ENCODE measurements at places on chromosomes 13 and 19.

GRCh38 chr19:18672606-18673337, 10.7 kb upstream of the CRTC1 start:
- DNase-seq: no peak

DNA sequence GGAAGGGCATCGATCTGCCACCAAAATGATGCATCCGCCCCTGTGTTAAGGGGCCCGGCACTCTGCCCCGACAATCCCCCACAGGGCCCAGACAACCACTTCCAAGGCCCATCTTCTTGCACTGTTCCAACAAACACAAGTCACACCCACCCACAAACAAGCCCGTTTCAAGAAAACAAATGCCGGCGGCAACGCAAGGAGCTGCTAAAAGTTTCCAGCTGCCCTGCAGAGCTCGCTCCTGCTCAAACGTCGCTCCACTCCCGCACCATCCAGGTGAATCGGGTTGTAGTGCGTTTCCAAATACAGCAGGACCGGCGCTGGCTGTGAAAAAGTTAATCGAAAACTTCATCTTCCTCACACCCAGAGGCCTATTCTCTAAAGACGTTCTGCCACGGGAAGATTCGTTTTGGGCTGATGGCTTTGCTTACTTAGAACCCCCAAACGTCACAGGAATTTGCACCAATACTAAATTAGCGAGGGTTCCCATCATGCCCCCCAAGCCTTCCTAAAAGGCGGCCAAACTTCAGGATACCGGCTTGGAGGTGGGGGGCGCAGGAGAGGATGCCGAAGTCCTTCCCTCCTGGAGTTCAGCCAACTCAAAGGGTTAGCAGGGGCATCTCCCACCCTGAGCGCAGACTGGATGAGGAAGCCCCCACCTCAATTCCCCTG, 107.4 kb upstream of the DOCK9 start:
- DNase-seq: no peak

GRCh38 chr13:30125422-30126073, 181.8 kb downstream of the KATNAL1 start:
- DNase-seq: peak; percentile 92

- DNase-seq: no peak
Measured at GRCh38 chr13:76385586-76385985, 500.6 kb downstream of the KCTD12 start.

DNA sequence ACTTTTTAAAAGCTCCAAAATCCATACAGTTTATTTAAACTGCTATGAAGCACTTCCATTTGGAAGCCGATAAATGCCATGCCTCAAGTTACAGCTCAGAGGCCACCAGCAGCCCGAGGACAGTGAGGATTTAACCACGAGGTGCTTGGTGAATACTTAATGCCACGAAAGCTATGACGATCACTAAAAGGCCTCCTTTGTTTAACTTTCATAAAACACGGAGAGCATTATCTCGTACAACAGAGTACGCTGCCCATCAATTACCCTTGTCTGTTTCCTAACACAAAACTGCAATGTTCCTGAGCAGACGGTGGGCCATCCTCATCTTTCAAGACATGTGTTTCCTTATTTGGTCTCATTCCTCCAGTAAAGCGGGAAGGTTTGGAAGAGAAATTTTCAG, 58.4 kb downstream of the PEPD start:
- DNase-seq: no peak

- no peak for DNase-seq
Measured at GRCh38 chr13:111252446-111253364, 67.7 kb upstream of the TEX29 start.

DNA sequence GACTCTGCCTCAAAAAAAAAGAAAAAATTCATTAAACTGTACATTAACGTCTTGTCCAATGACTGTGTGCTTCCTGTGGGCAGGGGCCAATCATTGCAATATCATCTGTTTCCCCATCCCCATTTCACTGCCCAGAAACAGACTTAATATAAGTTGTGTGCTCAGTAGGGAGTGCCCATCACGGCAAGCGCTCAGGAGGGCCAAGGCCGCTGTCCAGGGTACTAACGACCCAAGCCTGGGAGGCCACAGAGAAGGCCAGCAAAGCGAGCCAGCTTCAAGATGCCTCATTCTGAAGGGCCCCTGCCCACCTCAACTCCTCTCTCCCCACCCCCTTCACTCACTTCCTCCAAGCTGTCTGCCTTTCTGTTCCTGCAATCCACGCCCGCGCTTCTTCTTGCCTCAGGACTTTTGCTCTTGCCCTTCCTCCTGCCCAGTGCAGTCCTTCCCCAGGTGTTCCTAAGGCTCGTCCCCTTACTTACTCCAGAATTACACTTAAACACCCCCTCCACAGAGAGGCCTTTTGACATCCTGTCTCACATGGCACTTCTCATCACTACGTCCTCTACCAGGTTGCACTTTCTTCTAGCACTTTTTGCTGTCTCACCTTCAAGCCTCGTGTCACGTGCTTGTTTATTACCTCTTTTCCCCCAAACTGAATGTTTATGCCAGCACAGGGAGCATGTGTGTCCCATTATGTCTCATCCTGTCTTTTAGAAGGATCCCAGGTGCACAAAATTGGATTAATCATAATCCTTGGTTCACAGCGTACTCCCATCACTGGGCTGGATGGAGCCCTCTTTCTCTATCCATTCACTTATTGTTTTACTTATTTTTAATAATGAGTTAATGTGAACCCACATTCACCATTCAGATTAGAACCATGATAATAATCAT, 11.3 kb upstream of the POU2F2 start:
- DNase-seq: peak; percentile 24

GRCh38 chr13:31722673-31723072, 16.7 kb upstream of the RXFP2 start:
- DNase-seq: no peak

DNA sequence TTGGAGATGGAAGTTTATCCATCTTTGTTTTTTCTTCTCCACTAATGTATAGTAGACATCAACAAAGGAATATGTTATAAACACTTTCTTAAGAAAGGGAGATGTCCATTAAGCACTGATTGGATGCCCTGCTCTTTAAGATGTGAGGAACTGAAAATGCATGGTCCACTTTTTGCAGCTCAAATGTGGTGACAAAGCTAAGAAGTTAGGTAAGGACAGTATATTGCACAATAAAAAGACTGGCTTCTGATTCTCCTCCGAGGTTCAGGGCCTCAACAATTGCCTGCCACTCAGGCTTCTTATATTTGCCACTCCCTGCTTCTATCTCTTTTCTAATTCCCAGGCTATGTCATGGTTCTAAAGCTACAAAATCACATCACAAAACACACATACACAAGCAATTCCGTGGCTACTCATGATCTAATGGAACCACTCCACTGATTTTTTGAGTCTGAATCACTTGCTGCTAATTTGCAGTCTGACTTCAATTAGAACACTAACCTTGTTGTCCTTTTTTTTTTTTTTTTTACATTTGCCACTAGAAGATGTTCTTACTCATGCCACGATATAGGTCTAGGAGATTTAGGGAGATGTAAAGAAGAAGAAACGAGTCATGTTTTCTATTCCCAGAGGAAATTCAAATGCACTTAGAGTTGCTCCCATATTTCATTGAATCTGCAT, 29.6 kb upstream of the TNFSF11 start:
- peak; percentile 59 for DNase-seq

DNA sequence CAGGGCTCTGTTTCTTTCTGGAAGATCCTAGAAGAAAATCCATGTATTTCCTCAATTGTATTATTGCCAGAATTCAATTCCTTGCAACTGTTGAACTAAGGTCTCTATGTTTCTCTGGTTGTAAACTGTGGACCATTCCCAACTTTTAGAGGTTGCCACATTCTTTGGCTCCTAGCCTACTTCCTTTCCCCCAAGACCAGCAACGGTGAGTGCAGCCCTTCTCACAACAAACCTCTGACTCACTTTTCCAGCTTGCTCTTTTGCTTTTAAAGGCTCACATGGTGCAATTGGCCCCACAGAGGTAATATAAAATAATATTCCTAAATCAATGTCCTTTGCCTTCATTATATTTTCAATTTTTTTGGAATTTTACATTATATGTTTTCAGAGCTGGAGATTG, 371.3 kb downstream of the SLITRK5 start:
- DNase-seq: no peak

GRCh38 chr13:60467098-60467497, 70.1 kb downstream of the TDRD3 start:
- DNase-seq: no peak

GRCh38 chr13:25179011-25179410, 6.9 kb upstream of the AMER2 start:
- no peak for DNase-seq

- no peak for DNase-seq
Measured at GRCh38 chr19:43639519-43640423, at the start of gene CADM4. Gene CADM4, minus strand, starts transcription at chr19:43639850. Its CDS starts 60 bp downstream, at chr19:43639790.

DNA sequence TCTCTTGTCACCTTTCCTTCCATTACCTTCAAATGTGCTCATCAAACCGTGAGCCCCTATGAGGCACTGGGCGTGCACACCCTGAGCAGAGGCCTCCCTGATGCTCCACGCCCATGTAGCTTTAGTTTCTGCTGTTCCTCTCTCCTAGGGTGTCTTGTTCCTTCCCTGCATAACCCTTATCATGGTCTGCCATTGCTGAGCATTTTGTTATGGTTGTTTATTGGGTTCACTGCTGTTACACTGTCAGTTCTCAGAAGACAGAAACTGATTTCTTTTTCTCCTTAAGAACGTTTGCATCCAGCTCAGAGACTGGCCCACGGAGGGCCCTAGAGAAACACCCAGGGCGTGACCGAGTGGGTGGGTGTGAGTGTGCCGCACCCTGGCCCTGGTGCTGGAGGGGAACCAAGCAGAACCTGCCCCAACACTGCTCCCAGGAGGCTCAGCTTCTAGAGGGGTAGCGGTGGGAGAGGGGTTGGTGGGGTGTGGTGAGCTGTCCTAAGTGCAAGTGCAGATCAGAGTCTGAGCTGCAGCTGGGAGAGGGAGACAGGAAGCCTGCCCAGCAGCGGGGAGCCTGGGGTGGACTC, 61.4 kb upstream of the URI1 start:
- DNase-seq: no peak

DNA sequence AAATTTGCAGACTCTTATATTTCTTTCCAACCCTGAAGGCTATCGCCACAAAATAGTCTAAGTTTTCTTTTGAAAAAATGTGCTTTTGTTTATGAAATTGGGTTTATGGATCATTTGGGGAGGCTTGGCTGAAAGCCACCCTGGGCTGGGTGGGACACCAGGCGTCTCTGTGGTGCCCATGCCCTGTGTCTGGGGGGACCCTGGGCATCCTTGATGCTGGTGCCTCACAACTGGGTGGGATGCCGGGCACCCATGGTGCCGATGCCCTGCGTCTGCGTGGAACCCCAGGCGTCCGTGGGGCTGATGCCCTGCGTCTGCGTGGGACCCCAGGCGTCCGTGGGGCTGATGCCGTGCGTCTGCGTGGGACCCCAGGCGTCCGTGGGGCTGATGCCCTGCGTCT, 105.0 kb downstream of the RAB20 start:
- no peak for DNase-seq

DNA sequence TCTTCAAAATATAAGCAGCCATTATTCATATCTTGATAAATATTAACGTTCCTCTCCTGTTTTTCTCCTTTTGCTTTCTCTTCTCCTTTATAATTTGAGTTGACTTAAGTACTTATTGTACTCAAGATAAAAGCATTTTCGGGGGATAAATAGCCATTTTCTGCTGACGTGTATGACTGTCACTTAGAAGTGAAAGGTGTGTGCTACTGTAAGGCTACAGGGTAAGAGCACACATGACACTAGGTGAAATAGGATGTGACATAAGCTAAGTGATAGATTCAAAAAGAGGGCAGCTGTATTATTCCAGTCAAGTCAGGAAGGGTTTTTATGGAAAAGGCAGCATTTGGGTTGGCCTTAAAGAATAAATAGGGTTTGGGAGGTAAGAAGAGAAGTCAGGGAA, 128.5 kb downstream of the GPC6 start:
- DNase-seq: no peak

- peak; percentile 29 for DNase-seq
Measured at GRCh38 chr13:100254002-100254401, 165.1 kb downstream of the PCCA start.

DNA sequence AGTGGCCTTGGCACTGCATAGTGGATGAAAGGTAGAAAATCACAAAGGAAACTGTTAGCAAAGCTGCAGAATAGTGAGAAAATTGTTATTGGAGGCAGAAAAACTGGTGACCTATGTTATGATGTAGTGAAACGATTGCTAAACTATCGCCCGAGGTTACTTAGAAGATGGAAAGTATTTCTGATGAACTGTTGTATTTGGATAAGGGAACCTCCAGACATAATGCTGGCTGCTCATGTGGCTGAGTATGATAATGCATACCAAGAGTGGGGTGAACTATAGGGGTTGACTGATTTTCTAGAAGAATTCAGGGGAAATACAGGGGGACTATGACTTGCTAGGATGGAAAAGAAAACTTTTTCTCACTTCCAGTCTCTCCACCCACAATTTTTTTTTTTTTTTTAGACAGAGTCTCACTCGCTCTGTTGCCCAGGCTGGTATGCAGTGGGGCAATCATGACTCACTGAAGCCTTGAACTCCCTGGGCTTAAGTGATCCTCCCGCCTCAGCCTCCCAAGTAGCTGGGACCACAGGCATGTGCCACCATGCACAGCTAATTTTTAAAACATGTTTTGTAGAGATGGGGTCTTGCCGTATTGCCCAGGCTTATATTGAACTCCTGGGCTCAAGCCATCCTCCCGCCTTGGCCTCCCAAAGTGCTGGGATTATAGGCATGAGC, 4.4 kb upstream of the EID2 start:
- peak; percentile 43 for DNase-seq

GRCh38 chr13:114320065-114320464, 5.8 kb downstream of the CHAMP1 start:
- DNase-seq: no peak

DNA sequence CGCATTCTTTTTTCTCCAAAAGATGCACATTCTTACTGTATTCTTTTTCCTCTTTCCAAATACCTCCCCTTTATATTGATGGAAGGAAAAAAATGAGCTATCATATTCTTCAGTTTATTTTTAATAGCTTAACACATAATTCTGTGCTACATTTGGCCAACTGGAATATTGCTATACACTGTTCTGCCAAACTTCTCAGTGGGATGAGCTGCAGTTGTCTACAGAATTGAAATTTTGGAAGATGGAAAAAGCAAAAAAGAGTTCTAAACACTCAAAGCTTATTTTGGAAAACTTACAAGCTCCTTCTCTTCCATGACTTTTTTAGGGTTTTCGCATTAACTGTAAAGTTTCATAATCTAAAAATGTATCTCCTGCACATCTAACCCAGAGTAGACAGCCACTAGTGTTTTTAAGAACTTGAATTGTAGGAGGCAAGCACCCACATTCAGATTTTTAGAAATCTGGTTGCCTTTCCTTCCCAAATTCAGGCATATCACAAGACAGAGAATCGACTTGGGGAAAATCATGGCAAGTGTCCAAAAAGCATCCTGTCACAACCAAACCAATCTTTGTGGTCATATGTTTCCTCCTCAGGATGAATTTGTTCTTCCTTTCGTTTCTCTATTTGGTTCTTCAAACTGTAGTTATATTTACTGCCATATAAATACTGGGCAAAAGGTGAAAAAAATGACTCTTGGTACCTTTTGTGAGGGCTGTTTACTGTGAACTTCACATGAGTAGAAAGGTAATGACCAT, 111.4 kb upstream of the FRY start:
- no peak for DNase-seq

- DNase-seq: no peak
Measured at GRCh38 chr19:2616741-2617392, 85.6 kb downstream of the GNG7 start.

- no peak for DNase-seq
Measured at GRCh38 chr13:91304741-91305140, 42.7 kb upstream of the MIR17HG start.

GRCh38 chr13:108927615-108928014, 298.2 kb downstream of the MYO16 start:
- DNase-seq: no peak

All from mammary epithelial cell (primary cell).